ENCODE measurements at places on chromosomes 1 and 21. TPM values are rescaled to one million over a fixed set of nuclear protein-coding genes. Genes with fewer than 3 reads are reported as not detected.

The PLK3 gene
- total RNA-seq = 60.8 TPM

The LCE2B gene
- total RNA-seq = not detected

The KDM5B gene
- 45.9 TPM for total RNA-seq

The MKNK1 gene
- 63.7 TPM for total RNA-seq

The AKNAD1 gene
- not detected for total RNA-seq

The KCNJ10 gene
- 0.11 TPM for total RNA-seq

The ECM1 gene
- 21.1 TPM for total RNA-seq

The BRDT gene
- total RNA-seq = not detected

The COL9A2 gene
- total RNA-seq = 30.4 TPM

The KIF1B gene
- 50.3 TPM for total RNA-seq

The KRTAP19-3 gene
- not detected for total RNA-seq

The TFAP2E gene
- total RNA-seq = 1.1 TPM

The FLG2 gene
- not detected for total RNA-seq

The HRNR gene
- total RNA-seq = not detected

The PRR9 gene
- not detected for total RNA-seq

The TMOD4 gene
- 0.88 TPM for total RNA-seq

The F5 gene
- 2.0 TPM for total RNA-seq

The GBP4 gene
- 27.4 TPM for total RNA-seq

The SHISA4 gene
- 10.5 TPM for total RNA-seq

The OPRD1 gene
- total RNA-seq = not detected

The VSIG8 gene
- total RNA-seq = not detected

The CELA2B gene
- total RNA-seq = 1.3 TPM

The HORMAD1 gene
- total RNA-seq = 3.0 TPM

The CELA2A gene
- not detected for total RNA-seq

The PTGS2 gene
- 34.3 TPM for total RNA-seq

The DEPDC1 gene
- total RNA-seq = not detected

The TMEM82 gene
- total RNA-seq = not detected

The NOS1AP gene
- 5.3 TPM for total RNA-seq

The ZNF683 gene
- 0.72 TPM for total RNA-seq

The DNALI1 gene
- total RNA-seq = 41.9 TPM

The ASB17 gene
- not detected for total RNA-seq

The NPHS2 gene
- total RNA-seq = not detected

The TDRD10 gene
- total RNA-seq = 19.4 TPM

The SERTAD4 gene
- total RNA-seq = 2.2 TPM

The LCE2C gene
- not detected for total RNA-seq

The ETV3L gene
- not detected for total RNA-seq

The GOLT1A gene
- 11.2 TPM for total RNA-seq

The KAZN gene
- total RNA-seq = 19.3 TPM

The TIE1 gene
- total RNA-seq = 23.9 TPM

The HUNK gene
- 1.1 TPM for total RNA-seq

The HES5 gene
- total RNA-seq = 0.76 TPM

The COL24A1 gene
- 0.69 TPM for total RNA-seq

The GBP6 gene
- total RNA-seq = 3.8 TPM
